ENCODE measurements at places on chromosomes 2 and 18.

DNA sequence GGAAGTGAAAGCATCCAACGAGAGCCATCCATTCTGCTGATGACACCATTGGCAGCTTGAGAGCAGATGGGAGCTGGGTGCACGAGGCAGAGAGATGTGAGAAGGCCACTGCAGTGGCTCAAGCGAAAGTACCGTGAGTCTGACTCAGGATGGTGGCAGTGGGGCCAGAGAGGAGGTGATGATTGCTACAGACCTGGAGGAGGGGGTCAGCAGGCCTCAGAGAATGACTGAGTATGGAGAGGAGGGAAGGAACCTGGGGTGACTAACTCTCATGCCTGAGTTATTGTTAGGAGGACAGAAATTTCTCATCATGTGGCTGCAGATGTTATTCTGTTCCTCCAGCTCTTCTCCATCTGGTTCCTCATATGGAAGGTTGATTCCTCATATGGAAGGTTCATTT is 8.8 kb upstream of the ZBTB7C start:
- no peak for DNase-seq

- DNase-seq, result no peak
Observed at GRCh38 chr2:128693743-128694029, 375.0 kb upstream of the HS6ST1 start.

DNA sequence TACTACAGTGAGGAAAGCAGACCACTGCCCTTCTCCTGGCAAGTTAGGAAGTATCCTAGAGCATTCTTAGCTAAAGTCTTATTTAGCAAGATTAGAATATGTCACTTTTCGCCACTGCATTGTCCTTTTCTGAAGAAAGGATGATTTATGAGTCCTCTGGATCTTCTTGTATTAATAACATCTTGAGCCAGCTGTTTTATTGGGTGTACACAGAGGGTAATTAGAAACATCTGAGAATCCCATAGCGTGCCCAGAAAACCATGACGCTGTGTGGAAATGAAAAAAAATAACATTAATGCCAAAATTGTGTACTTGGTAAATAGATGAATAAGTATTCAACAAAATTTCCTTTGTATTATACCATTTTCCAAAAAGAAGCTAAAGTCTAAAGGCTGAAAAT is 198.7 kb downstream of the LTBP1 start:
- no peak for DNase-seq

DNA sequence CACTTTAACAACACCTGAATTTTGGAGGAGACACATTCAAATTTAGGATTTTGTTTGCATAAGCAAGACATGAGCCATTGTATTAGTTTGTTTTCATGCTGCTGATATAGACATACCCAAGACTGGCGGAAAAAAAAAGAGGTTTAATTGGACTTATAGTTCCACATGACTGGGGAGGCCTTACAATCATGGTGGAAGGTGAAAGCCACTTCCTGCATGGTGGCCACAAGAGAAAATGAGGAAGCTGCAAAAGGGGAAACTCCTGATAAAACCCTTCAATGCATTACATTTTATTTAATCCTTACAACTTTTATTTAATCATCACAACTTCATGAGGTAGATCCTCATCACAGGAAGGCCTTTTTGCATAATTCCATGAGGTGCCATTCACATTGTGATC is 242.0 kb upstream of the STON1 start:
- no peak for DNase-seq

DNA sequence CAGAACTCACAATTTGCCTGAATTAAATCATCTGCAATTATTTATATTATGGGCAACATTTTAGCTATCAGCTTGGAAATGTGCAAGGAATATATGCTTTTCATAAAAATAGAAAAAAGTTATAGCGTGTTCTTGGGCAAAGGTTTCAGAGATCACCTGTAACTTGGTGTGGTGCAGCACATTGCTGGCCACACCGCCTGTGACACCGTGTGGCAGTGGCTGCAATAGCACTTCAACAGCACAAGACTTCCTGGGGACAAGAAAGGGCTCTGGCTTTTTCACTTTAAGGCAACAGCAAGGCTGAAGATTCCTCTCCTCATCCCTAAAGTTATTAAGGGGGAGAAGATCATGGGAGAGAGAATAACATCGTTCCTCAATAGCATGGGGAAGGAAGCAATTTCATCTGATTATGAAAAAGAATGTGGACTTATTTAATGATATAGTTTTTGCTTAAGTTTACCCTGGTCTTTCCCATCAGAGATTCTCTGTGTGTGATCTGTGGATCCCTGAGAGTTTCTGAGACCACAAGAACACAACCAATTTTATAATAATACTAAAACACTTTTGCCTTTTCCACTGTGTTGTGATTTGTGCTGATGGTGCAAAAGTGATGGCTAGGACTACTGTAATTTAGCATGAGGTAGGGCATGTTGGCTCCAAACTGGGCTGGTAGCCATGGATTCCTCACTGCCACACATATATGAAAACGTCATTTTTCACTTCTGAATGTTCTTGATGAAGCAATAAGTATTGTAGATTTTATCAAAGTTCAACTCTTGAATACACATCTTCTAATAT is 15.0 kb upstream of the SERPINB3 start:
- DNase-seq, result no peak

DNA sequence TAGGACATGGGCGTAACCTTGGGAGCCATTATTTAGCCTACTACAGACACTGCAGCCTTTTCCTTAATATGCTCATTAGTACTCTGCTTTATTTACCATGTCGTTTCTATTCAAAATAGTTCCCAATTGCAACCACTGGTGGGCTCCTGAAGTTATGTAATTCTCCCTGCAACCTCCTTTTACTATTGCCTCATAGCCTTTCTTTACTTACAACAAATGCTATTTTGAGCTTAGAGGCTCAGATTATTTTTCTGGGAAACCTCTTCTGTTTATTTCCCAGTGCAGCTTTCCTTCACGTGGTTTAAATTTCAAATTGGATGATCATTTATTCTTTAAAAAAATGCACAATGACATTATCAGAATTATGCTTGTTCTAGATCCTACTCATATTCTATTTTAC is 492.3 kb upstream of the TMEFF2 start:
- DNase-seq, result no peak

DNA sequence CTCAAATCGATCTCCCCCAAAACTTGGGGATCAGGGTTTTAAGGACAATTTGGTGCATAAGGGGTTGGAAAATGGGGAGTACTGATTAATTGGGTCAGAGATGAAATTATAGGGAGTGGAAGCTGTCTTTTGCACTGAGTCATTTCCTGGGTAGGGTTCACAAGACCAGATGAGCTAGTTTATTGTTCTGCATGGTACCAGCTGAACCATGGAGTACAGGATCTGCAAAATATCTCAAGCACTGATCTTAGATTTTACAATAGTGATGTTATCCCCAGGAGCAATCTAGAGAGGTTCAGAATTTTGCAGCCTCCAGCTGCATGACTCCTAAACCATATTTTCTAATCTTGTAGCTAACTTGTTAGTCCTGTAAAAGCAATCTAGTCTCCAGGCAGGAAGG is 73.1 kb downstream of the CPO start:
- DNase-seq, result no peak

GRCh38 chr2:100902817-100903405 is 83.0 kb downstream of the NPAS2 start:
- DNase-seq, result no peak

- no peak for DNase-seq
Observed at GRCh38 chr2:175169191-175169590, 1.2 kb upstream of the ATF2 start.

GRCh38 chr2:224263571-224264043 is 138.3 kb downstream of the FAM124B start:
- DNase-seq, result no peak

DNA sequence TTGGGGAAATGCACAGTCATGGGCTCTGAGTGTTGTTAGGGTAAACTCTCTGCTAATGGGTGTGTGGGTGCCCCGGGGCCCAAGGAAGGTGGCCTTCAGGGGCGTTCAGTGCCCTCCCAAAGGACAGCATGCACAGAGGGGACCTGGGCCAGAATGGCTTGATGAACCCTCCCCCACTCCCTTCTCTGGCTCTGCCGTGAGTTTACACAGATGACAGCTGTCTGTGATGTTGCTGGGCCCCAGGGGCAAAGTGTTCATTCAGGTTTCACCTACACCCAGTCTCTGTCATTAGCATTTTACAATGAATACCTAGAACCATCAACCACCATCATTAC is 3.2 kb downstream of the NPPC start:
- DNase-seq, result no peak

DNA sequence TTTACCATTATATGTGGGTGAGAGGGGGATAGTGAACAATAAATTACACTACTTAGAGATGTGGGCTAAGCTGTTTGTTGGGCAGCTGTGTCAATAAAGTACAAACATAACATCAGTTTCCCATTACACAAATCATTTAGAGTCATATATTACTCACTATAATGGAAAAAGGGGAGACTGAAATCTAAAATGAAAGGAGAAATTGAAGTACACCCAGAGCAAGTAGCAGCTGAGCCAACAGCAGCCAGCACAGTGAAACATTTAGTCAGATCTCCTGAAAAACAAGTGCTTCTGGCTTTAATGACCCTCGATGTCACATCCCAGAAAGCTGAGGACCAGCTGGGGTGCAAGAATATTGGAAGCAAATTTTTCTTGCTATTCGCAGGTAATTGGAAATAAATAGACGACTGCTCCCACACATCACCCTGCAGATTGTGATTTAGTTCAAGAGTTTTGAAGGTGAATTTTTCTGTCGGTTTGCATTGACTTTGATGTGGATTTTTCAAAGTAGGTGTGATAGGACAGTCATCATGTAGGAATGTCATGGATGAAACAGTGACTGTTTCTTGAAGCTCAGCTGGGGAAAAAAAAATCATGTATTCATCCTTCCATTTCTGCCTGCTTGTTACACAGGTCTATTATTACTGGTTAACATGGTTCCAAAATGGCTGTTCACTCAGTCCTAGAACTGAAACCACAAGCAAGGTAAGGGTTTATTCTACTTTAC is 1607.3 kb upstream of the CELF4 start:
- DNase-seq, result no peak

All from left lung (tissue), 14 donors.